ENCODE measurements at places on chromosomes 6 and 20.

DNA sequence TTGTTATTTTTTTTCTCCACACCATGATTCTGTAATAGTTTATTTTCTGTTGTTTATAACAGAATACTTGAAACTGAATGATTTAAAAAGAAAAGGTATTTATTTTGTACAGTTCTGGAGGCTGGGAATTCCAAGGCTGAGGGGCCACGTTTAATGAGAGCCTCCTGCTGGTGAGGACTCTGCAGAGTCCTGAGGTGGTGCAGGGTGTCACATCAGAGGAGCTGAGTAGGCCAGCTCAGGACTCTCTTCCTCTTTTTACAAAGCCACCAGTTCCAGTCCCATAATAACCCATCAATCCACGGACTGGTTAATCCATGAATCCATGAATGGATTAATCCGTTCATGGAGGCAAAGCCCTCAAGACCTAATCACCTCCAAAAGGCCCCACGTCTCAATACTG lies 71.6 kb downstream of the TFAP2A start:
- no peak for DNase-seq

GRCh38 chr6:4781426-4781825 lies 5.2 kb downstream of the CDYL start:
- no peak for DNase-seq

DNA sequence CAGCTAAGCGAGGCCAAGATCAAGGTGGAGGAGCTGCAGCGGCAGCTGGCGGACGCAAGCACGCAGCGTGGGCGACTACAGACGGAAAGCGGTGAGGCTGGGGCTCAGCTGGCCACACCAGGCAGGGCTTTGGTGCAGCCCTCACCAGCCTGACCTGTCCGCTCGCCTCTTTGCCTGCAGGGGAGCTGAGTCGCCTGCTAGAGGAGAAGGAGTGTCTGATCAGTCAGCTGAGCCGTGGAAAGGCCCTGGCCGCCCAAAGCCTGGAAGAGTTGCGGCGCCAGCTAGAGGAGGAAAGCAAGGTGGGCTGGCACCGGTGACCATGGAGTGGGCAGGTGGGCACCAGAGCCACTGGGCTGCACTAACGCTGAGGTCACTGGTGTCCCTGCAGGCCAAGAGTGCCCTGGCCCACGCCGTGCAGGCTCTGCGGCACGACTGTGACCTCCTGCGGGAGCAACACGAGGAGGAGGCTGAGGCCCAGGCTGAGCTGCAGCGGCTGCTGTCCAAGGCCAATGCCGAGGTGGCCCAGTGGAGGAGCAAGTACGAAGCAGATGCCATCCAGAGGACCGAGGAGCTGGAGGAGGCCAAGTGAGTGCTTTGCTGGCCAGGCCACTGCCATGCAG lies 42.8 kb downstream of the MYH7B start:
- DNase-seq, result no peak

DNA sequence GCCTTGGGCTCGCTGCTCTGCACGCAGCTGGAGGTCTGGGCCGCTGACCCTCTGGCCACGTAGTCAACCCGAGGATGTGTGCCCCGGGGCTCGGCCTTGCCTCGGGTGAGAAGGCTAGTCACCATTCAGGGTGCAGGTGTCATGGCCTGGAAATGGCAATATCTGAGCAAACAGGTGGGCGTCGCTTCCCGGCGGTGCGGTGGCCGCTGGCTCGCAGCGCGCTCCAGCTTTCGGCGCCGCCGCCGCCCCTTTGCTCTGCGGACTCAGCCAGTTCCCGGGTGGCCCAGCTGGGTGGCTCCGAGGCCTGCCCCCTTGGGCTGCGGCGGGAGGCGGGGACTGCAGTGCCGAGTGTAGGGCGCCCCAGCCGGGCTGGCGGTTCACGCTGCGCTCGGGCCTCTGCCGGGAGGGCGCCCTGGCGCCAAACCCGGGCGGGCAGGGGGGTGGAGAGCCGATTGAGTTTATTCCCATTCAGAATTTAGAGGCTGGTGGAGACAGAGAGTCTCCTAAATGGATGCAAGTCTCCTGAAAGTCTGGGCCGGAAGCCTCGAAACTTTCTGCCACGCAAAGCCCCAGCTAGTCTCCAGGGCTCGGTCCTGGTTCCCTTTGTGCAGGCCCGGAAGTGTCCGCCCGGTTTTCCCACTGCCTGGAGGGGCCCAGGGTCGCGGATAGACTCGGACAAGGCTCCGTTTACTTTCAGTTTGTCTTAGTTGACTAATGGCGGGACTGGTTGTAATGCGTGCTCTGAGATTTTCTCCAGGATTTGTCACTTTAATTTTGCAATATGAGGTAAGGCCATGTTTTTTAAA lies 11.3 kb upstream of the TFAP2A start:
- DNase-seq, result no peak

DNA sequence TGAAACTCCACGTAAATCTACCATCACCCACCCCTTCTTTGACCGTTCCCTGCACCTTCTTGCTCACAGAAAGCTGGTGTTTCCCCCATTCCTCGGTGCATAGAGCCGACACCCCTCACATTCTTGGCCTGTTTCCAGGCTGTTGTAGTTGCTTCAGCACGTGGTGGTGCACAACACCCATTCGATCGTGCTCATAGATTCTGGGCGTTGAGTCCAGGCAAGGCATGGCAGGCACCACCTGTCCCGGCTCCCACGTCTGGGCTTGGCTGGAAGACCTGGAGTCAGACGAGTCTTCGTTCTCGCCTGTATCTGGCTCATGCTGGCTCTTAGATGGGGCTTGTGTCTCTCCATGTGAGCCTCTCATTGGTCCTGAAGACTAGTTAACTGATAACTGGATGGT lies 100.6 kb downstream of the FAM120B start:
- no peak for DNase-seq

DNA sequence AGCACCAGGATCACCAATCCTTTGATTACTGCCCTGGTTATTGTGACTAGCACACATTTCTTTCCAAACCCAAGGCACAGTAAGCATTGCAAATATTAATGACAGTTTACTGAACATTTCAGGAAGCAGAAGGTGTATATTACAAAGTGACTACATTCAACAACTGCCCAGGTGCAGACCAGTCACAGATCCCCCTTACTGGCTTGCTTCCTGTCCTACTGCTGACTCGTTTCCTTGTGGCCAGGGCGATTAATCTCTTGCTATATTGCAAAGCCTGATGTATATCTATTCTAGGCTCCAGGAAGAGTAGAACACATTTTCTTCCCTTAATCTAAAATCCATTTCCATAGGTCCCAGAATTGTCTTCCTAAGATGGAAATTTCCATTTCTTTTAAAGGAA lies 77.2 kb upstream of the EPHA7 start:
- no peak for DNase-seq

GRCh38 chr20:19706463-19706862 lies 51.6 kb upstream of the RIN2 start:
- no peak for DNase-seq

DNA sequence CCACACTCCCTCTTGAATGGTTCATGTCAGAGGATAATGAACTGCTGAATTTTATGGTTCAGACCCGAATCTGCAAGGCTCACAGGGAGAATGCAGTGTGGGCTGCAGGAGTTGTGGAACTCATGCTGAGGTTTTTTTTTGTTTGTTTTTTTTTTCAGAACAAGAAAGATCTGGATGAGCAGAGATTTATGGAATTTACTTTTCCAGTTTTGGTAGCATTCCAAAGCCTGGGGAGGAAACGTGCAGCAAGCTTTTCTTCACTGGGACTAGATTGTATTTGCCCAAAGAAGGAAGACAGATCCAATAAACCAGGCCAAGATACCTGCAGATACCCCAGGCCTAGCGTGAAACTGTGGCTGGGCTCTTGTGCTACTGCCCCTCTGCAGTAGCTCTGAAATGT lies 223.9 kb upstream of the TAB2 start:
- no peak for DNase-seq

- DNase-seq, result no peak
Measured at GRCh38 chr6:157613011-157613522, 210.0 kb upstream of the SNX9 start.

- no peak for DNase-seq
Measured at GRCh38 chr20:22400440-22400839, 183.9 kb downstream of the FOXA2 start.

DNA sequence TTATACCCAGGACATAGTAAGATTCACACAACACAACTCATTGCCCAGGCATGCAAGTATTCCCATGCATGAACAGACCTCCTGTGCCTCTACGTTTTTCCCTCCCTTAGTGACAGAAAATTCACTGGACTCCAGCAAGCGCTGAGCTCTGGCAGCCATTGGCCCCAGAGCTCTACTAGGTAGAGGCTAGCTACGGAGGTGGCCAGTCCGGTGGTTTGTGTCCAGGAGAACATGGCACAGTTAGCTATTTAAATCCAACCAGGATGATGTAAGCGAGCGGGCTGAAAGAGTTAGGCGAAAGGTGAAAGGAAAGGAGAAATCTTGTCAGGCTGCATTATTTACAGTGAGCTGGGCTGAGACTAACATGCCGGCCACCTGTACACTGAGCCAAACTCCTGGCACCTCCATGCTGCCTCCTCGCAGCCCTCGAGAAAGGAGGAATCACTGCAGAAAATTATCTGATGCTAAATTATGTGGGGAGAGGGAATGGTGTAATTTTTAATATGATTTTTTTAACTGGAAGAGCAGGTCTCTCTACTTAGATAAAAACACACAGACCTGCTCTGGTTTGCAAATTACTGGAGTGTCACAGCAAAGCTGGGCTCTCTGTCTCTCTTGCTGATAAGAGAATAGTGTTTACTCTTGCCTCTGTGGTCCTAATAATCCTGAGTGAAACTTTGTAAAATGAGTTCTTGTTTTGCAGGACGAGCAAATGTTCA lies 50.1 kb upstream of the ARMC2 start:
- DNase-seq, result no peak

DNA sequence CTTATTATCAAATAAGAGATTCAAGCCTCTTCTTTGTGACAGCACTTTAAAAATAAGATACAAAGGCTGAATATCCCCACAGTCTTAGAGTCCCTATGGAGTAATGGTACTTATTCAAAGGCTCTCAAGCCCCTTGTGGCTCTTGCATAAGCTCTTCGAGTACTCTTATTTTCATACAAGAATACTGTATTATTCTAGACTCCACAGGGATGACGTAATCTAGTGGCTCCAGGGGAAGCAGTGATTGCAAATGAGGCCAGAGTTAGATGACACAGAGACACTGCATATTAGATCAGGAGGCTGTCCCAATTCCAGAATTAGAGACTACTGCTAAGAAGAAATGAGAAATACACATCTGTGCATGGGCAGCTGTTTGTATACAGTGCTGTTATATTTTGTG lies 1195.9 kb upstream of the MAP3K7 start:
- no peak for DNase-seq

DNA sequence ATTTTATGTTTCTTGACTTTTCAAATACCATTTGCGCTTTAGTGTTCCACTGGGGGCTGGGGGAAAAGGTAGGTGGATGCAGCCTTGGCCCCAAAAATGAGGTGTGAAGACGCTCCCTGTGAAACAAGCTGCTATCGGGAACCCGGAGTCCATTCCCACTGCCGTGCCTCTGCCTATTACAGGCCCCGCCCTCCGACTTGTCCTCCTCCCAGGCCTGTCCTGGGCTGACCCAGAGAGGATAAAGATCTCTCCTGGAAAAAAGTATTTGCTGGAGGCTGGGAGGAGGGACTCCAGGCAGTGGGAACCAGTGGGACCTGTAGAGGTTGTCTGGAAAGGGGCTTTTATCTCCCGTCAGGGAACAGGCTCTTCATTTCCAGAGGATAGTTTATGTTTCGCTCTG lies 215.0 kb downstream of the SLC24A3 start:
- DNase-seq, result no peak

- no peak for DNase-seq
Measured at GRCh38 chr6:33639559-33639958, 18.4 kb downstream of the ITPR3 start.

- no peak for DNase-seq
Measured at GRCh38 chr6:165987483-165988301, 180.0 kb downstream of the TBXT start.

DNA sequence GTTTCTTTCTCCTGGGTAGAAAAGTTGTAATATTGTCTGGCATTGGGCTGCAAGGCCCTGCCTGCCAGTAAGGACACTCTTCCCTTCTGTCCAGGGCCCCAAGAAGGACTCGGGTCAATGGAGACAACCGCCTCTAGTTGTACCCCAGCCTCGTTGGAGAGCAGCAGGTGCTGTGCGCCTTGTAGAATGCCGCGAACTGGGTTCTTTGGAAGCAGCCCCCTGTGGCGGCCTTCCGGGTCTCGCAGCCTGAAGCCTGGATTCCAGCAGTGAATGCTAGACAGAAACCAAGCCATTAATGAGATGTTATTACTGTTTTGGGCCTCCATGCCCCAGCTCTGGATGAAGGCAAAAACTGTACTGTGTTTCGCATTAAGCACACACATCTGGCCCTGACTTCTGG lies 37.0 kb downstream of the PLCG1 start:
- DNase-seq, result no peak

DNA sequence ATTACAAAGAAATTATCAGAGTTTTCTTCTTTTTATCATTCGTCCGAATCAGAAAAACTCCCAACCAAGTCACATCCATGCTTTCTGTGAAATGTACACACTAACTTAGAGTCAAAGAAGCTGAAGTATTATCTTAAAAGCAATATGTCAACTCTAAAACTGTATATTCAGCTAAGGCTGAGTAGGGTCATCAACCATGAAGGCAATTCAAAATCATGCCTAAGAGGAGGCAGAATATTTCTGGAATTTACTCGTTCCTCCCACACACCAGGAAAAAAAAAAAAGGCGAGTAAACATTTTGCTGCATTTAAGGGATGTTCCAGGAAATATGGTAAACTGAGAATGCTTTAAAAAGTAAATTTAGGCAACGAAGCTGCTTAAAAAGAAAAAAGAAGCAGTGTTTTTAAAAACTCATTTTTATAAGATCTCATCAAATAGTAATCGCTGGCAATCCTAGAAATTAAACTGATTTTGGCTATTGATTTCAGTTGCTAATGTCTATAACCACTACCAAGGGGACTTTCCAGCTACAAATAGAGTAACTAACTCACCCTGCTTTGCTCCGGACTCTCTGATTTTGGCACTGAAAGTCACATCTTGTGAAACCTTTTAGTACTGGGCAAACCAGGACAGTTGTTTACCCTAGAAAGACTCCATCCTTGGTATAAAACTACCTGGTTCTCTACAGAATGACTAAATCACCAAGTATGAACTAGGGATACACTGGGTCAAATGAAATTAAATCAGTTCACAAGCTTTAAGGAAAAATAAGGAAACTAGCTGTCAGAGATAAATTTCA lies 82.8 kb downstream of the MBOAT1 start:
- DNase-seq, result no peak

DNA sequence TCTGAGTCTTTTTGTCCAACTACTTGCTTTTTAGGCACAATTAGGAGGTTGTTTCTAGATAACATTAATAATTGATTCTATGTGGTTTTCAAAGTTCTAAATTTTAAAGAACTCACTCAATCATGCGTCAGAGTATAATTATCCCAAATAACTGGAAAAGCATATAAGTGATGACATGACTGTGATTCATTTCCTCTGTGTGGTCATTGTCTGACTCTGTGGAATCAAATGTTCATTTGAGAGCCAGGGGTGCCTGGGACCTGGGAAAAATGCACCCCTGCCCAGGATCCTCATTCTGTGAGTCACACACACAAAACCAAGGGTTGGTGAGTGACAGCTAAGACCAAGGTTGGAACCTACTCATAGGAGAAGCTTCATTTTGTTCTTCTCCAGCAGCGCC lies 127.1 kb upstream of the MLIP start:
- DNase-seq, result no peak

Data from CD4-positive, CD25-positive, alpha-beta regulatory T cell (primary cell).